Stimulated activated naive CD8-positive, alpha-beta T cell treated with anti-CD3 and anti-CD28 coated beads, Interleukin-15, Interleukin-2, amounts not matched to agents 100 U/mL and 50 U/mL, for 24 hours (primary cell): ENCODE measurements at places on chromosomes 12 and 14.

DNA sequence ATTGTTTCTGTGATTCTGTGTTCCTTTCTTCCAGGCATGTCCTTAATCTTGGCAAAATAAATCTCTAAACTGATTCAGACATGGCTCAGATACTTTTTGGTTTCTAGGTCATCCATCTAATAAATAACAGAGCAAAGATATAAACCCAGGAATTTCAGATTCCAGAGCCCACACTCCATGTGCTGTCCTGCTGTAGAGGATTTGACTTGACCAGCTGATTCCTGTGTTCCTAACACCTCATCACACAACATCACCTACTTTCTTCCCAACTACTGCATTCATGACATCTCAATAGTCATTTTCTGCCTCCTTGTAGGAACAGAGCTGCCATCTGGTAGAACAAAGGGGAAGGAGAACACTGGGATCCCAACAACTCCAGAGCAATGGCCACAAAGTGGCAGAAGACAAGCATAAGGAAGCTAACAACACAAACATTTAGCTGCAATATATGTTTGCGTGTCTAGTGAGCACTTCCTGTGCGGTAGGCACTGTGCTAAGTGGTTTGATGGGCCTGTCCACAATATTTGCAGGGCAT lies 91.9 kb upstream of the OVCH1 start:
- DNase-seq: no peak

DNA sequence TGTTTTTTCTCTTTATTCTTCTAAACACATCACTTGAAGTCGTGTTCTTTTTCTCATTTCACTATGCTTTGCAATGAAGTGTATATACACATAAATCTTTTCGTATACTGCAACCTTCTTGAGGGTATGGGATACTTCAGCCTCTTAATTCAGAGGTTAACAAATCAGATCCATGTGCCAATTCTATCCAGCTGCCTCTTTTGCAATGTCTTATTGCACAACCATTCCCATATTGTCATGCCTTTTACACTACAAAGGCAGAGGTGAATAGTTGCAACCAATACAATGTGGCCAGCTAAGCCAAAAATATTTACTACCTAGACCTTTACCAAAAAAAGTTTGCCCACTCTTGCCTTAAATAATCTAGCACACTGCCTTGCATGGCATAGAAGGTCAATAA lies 224.5 kb upstream of the FOXG1 start:
- DNase-seq: no peak

DNA sequence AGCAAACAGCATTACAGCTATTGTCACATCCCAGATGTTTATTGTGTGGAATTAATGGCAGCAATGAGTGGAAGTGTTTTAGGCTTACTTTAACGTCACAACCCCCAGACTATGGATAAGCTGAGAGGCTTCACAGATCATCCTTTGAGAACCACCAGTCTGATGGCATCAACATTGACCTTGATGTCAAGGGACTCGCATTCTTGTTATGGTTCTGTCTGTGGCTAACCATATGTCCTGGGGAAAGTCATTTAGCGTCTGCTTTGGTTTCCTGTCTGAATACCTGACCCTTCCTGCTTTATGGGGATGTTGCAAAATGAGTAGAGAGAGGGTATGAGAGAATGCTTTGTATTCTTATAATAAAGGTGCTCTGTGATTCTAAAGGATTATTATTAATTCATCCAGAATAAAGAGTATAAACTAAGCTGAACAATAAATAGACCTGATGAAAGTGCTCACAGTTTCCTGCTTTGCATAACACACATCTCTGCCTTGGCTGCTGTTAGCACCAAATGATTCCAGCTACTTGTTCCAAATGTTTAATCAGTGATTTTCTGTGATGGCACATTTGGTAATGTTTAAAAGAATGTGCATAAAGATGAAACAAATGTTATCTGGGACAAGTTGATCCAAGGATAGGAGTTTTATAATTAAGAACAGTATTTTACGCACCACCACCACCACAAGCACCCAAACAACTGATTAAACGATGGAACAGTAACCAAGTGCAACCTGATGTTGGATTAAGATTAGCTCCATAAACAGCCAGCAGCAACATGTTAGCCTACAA lies 116.9 kb upstream of the LRIG3 start:
- no peak for DNase-seq

- DNase-seq: no peak
Observed at GRCh38 chr12:7403466-7403865, 40.5 kb downstream of the CD163L1 start.

DNA sequence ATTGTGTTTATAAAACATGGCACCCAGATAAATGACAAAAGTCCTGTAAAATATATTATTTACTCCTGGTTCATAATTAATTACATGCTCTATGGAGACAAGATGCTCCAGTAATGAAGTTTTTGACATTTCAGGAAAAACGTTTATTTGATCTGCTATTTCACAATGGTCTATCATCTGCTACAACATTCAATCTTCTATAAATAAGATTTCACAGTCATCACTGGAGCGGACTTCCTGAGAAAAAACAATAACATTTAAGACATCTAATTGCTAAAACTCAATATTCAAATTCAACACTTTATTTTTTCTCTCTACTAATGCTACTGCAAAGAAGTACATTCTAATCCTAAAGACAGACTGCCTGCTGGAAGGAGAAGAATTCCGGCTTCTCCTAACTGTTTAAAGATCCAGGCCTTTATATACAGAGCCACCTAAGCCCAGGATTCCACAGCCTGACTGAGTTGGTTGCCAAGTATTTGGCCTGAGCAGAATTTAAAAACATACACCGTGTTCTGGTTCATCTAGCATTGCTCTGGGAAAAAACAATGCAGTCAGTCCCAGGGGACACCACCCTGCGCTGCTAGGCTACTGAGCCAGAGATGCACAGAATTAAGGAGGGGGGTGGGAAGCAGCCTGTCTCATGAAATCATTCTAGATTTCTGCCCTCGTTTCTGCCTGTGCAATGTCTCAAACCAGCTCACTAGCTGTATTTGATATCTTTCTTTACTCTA lies 58.0 kb downstream of the TMTC1 start:
- no peak for DNase-seq

- DNase-seq: no peak
Observed at GRCh38 chr12:56028511-56029165, 7.8 kb downstream of the IKZF4 start.

- DNase-seq: no peak
Observed at GRCh38 chr12:11630046-11630706, 19.3 kb upstream of the ETV6 start.

- DNase-seq: no peak
Observed at GRCh38 chr14:100648474-100649172, 61.4 kb upstream of the BEGAIN start.
